GF-D8 (cell line): ENCODE measurements at places on chromosomes 2 and 18.

DNA sequence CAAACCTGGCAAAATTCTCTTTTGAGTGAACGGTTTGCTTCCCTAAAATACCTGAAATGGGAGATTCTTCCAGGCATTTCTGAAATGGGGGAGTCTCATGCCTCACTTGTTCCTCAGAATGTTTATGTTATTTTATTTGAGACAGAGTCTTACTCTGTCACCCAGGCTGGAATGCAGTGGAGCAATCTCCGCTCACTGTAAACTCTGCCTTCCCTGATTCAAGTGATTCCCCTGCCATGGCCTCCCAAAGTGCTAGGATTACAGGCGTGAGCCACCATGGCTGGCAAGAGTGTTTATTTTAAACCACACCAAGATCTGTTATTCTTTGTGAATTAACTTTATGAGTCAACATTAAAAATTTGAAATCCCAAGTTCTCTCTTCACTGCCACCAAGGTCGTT lies 6.4 kb upstream of the FHL2 start:
- DNase-seq, result no peak

GRCh38 chr2:81747481-81748070 lies 1443.0 kb upstream of the LRRTM1 start:
- DNase-seq, result no peak

GRCh38 chr18:42437646-42438045 lies 482.6 kb downstream of the PIK3C3 start:
- no peak for DNase-seq

GRCh38 chr2:43018179-43019024 lies 208.0 kb downstream of the ZFP36L2 start:
- DNase-seq, result peak; percentile 85

GRCh38 chr2:39118786-39119499 lies 1.9 kb downstream of the SOS1 start:
- DNase-seq, result peak; percentile 37

GRCh38 chr18:78980279-78980771 lies 707 bp downstream of the SALL3 start:
- no peak for DNase-seq

DNA sequence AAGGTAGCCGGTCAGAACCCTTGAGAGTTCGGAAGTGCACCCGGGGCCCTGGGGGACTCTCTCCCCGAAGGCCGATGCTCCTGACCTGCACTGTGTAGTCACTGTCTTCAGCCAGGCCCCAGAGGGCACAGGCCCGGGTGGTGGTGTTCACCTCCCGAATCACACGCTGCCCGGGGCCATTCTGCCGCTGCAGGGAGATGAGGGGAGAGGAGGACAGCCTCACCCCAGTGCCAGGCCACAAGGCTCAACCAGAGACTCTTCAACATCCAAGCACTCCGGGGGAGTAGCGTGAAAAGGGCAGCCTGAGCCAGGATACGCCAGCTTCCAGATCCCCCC lies 1.1 kb downstream of the FNDC4 start:
- DNase-seq, result no peak

GRCh38 chr18:13382366-13382953 lies 163.9 kb downstream of the LDLRAD4 start:
- no peak for DNase-seq

DNA sequence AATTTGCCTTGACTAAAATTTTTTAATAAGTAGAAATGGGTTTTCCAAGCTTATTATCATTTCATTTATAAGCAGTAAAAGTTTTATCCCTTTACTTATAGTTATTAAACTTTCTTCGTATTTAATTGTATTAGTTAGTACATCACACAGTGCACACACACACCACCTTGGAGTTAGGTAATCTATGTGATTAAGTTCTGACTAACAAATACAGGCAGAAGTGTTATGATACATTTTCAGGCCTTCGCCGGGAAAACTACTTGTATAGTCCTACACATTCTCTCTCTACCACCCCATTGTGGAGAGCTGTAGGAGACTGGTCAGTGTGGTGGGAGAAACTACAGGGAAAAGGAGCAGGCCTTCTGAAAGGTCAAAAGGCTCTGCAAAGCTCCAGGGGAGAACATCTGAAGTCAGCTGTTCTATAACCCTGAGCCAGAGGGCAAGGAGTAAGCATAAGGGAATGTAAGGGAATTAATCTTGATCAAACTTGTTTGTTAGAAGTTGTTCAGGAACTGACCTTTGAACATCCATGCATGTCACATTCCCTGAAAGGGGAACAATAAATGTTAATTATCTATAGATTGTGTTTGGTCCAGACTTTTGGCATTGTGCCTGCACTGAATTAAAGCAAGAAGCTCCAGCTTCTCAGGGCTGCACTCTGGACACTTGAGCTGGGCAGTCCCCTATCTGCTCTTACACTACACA lies 231.7 kb downstream of the FSIP2 start:
- DNase-seq, result no peak

DNA sequence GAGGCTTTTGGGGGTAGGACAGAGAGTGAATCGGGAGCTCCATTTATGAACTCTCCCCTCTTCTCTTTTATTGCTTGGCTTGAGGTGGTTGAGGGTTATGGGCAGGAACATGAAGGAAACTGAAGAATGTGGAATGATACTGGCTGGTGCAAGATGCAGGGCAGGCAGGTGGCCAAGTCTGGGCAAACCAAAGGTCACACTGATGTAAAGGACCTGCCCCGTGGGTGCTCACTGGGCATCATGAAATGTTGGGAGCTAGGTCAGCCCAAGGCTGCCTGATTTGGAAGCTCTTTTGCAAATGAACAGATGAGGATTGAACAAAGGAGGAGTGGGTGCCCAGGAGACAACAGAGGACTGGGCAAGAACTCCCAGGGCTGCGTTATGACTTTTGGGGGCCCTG lies 328.9 kb downstream of the CLIP4 start:
- DNase-seq, result no peak

DNA sequence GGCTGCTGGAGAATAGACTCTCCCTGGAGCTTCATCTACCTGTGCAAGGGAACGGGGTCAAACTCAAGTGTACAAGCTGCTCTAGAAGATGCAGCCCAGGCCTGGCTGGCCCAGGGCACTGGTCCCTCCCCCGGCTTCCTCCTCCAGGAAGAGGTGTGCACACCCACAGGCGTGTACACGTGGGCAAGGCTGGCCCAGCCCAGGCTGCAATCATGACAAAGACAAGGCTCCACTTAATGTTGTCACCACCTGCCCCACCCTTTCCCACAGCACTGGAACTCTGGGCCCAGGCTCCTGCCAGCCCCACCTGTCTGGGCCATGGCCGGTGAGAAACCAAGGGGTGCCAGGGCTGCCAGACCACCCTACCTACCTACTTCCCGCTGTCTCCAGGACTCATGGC lies 29.6 kb upstream of the ALPP start:
- no peak for DNase-seq

GRCh38 chr18:29823671-29824070 lies 1218.9 kb downstream of the DSC3 start:
- no peak for DNase-seq

- DNase-seq, result no peak
These were observed 543.8 kb downstream of the LRP1B start for GRCh38 chr2:141586985-141587384.

DNA sequence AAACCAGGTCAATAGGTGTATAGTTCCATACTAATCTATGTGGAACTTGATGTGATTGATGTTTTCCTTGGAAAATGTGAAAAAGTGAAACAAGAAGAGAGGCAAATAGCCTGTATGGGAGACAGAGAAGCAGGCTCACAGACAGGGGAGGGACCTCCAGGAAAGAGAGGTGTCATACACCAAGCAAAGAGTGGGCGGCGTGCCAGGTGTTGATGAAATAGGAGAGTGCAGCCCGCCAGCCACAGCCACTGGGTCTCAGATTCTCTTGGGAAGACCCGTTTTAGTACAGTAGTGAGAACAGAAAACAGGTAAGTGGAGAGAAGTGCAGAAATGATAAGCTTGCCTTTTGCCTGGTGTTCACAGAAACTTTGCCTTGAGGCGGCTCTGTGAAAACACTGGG lies 301.9 kb downstream of the ZNF407 start:
- DNase-seq, result no peak

GRCh38 chr2:168278424-168278888 lies 31.1 kb upstream of the STK39 start:
- no peak for DNase-seq

GRCh38 chr2:74502147-74502719 lies 2.8 kb upstream of the LBX2 start:
- DNase-seq, result no peak

GRCh38 chr2:158045362-158045761 lies 56.3 kb upstream of the UPP2 start:
- no peak for DNase-seq

DNA sequence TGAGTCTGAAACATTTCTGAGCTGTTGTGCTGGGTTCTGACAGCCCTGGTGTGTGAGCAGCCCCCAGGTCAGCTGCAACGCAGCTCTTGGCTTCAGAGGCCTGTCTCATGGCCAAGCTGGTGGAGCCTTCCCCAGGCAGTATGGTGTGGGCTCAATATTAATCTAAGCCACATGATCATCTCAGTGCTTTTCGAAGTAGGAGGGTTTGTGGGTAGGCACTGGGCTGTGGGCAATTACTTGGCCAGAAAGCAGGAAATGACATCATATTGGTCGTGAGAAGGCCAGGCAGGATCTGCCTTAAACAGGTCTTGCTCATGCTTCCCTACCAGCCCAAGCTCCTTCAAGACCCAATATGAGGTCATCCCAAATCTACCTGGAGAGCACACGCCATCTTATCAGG lies 26.9 kb downstream of the LOXHD1 start:
- no peak for DNase-seq

DNA sequence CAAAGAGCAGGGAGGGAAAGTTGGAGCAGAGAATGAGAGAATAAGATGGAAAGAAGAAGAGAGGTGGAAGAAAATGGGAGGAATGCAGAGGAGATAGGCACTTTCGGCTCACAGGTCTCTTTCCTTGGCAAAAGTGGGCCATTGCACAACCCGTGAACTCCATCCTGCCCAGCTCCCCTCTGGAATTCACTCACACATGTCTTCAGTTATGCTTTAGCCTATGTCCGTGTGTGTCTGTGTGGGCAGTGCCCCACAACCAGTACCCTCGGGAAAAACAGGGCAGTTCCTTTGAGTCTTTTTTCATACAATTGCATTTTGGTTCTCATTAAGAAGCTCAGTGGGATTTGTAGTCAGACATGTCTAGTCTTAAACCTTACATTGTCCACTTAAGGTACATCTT lies 34.5 kb downstream of the DTNA start:
- DNase-seq, result no peak

DNA sequence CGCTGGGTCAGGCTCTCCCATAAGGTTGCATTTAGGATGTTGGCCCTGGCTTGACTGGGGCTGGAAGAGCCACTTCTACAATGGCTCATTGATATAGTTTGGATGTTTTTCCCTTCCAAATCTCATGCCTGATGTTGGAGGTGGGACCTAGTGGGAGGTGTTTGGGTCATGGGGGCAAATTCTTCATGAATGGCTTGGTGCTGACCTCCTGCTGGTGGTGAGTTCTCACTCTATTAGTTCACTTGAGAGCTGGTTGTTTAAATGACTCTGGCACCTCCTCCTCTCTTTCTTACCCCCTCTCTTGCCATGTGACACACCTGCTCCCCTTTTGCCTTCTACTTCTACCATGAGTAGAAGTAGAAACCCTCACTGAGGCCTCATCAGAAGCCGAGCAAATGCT lies 20.5 kb downstream of the ACOXL start:
- no peak for DNase-seq

GRCh38 chr18:77529492-77530176 lies 280.0 kb downstream of the GALR1 start:
- DNase-seq, result no peak

- DNase-seq, result no peak
These were observed 825.9 kb upstream of the POU3F3 start for GRCh38 chr2:104028061-104028460.

GRCh38 chr2:151258121-151258520 lies 3.5 kb downstream of the RBM43 start:
- DNase-seq, result no peak

DNA sequence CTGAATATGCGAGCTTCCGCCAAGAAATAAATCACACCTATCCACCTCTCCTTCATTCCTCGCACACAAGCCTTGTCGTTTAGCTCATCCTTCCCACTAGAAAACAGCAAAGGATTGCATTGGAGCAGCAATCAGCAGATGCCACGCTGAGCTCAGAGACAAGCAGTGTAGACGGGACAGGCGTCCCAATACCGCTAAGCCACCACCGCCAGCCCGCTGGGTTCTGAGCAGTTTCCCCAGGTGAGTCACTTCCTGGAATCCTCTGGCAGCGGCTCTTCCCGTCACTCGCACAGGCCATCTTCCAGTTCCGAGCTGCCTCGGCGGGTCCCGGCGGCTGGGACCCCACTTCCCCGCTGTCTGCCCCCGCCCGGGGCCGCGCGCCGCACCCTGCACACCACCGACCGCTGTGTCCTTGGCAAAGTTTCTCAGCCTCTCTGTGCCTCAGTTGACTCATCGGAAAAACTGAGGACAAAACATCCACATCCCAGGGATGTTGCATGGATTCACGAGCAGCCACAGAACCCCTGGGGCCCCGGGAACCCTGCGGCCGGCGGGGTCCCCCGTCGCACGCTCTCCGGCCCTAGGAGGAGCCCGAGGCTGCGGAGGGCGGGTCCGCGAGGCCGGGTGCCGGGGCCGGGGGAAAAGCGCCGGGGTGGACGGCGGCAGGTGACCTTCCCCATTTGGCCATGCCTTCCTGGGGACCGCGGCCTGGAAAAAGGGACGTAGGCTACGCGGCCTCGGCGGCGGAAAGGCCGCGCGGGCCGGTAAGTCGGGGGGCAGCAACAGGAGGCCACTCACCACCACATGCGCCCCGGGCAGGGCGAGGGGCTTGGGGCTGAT lies 573 bp downstream of the KDSR start:
- no peak for DNase-seq

GRCh38 chr2:151315381-151315903 lies 26.0 kb upstream of the NMI start:
- DNase-seq, result no peak

DNA sequence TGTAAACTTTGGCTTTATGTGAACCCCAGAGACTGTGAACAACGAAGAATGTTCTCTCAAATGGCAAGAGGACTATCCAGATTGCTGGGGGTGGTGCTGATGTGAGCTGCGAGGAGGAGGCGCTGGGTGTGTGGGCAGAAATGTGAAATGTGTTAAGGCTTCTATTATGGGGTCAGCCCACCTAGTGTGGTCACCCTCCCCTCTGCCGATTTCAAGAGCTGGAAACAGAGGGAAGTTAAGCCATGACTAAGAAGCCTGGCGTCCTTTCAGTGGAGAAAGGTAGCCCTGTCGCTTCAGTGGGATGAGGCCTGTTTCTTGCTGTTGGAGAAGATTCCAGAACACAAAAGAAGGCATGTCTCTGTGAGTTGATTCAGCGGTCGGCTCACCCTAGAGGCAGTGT lies 89.0 kb upstream of the KCTD1 start:
- DNase-seq, result no peak

DNA sequence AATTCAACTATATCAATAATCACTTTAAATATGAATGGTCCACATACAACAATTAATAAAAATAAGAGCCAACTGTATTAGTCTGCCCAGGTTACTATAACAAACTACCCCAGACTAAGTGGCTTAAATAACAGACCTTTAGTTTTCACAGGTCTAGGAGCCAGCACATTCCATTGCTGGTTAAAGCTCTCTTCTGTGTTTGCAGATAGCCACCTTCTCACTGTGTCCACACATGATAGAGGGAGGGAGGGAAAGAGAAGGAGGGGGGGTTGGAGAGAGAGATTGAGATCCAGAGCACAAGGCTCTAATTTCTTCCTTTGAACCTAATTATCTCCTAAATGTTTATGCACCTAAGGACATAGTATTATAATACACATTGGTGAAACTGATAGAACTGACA lies 267.8 kb upstream of the NXPH2 start:
- DNase-seq, result no peak

GRCh38 chr2:177430411-177430810 lies 37.8 kb downstream of the AGPS start:
- no peak for DNase-seq
